Myocyte (in vitro differentiated cells): ENCODE measurements at places on chromosomes 2 and 18.

GRCh38 chr2:171729952-171730317 is 42.7 kb downstream of the DYNC1I2 start:
- no peak for DNase-seq

DNA sequence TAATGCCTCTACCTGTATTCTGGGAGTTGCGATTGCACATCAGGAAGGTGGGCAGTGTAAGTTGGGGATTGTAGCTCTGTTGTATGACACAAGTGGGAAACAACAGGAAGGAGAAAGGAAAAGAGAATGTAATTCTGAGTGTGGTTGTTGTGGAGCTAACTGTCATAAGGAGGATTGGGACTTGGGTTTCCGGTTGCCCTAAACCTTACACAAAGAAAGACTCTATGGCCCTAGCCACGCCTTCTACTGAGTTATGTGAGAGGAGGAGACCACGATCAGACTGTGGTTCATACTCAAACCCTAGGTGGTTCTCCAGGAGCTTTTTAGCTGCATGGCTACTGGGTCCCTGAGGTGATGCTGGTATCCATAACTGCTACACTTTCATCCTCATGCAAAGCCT is 86.5 kb downstream of the TANC1 start:
- no peak for DNase-seq

GRCh38 chr2:227366769-227367426 is 12.2 kb downstream of the TM4SF20 start:
- DNase-seq = peak; percentile 21

- DNase-seq = no peak
These were observed 638.7 kb downstream of the ZEB2 start for GRCh38 chr2:143881246-143881645.

GRCh38 chr2:121080013-121080772 is 204.8 kb downstream of the TFCP2L1 start:
- peak; percentile 62 for DNase-seq

DNA sequence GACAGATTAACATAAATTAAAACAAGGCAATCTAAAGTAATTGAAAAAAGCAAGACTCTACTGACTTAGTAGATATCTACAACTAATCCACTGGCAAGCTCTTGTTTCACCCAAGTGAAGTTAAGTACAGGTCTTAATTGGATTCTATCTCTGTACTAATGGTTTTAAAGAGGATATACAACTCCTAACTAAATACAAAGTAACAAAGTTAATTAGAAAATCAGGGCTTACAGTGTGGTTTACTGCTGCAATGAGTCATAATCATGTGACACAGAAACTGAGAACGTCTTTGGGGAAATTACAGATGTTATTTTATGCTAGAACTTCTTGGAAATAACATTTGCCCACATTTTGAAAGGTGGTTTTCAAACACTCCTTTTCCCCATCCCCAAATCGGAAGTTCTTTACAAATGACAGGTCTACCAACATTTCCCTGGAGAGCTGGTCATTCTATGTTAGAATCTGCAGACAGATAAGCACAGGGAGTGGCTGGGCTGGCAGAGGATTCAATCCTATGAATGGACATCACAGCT is 245.3 kb downstream of the STK39 start:
- DNase-seq = peak; percentile 21

DNA sequence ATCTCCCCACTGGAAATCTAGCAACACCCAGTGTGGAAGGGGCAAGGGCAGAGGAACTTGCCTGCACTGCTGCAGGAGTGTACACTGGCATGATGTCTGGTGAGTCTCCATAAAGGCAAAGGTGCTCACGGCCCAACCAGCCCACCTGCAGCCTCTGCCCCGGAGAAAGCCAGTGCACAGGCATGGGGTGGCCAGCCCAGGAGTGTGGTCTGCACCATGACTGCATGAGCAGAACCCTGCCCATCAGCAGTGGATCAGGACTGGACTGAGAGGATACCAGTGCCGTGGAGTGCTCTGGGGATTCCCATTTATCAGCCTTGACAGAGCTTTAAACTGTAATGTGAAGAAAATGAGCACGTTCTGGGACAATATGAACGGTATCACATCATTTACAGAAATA is 342.6 kb upstream of the HS6ST1 start:
- DNase-seq = no peak

GRCh38 chr2:56262241-56262640 is 78.5 kb downstream of the CCDC85A start:
- no peak for DNase-seq

DNA sequence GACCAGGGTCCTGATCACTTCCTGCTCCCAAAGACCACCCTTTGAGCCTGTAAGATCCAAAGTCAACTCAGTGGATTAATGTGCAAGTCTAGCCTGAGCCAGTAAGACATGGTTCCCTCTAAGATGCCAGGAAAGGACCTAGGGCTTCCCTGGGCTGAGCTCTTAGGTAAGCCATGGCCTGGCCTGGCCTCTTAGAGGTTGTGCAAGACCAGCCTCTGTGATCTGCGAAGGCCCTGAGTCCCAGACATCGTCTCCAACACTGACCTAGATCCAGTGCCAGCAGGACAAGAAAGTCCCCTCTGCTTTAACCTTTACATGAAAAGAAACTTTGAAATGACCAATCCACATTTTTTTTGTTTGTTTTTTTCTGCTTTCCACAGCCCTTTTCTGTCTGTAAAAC is 73.6 kb upstream of the CYP1B1 start:
- no peak for DNase-seq
